ENCODE measurements at places on chromosomes 12 and 14. TPM values are rescaled to one million over a fixed set of nuclear protein-coding genes. Genes with fewer than 3 reads are reported as not detected.

DNA sequence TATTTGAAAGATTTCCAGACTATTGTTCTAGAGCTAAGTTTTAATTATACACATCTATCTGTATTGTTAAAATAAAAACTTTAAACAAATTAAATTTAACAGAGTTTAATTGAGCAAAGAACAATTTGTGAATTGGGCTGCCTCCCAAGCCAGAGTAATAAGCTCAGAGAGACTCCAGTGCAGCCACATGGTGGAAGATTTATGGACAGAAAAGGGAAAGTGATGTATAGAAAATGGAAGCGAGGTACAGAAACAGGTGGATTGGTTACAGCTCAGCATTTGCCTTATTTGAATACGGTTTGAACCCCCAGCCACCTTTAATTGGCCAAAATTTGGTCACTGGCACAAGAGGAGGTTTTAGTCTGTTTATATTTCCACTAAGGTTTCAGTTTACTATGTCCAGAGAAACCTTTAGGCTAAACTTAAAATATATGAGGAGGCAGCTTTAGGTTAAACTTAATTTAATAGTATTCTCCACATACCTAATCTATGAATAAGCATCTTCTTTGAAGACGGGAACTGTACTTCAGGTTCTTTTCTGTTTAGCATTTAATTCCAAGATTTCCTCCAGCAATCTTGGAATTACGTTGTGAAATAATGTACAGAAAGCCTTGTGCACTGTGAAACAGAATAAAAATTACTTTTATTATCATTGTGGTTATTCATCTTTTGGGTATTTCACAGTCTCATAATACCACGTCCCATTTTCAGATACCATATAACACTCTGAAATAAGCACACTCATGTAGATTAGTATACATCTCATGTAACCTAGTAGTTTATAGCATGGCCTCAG lies 19.4 kb downstream of the SRGAP1 start:
- H3K27me3 ChIP-seq: no peaks in the 10 kb centered on the region
- no peaks in the 10 kb centered on the region for H3K4me1 ChIP-seq
- H3K36me3 ChIP-seq: no peaks in the 10 kb centered on the region
- no peak for DNase-seq

DNA sequence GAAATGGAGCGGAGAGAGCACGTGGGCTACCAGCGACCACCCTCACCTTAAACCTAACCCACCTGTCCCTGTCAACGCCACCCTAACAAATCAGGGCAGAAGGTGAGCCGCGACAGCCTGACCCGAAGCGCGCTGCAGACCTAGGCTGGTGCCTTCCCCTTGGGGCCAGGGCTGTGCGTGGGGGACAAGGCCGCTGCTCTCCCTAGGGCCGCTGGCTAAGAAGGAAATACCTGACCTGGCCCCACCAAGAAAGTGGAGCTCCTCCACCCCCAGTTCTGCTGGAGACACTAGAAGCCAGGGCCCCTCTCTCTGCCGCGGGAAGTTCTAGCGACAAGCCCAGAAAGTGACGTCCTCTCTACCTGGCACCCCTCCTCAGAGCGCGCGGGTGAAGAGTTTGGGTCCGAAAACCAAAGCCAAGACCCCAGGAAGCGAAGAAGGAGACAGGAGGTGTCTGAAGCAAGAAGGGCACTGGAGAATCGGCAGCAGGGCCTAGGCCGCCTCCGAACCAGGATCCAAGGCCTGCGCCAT lies 7.5 kb downstream of the SIX1 start:
- peak; percentile 31 for DNase-seq
- H3K27me3 ChIP-seq: peaks cover 100% of the 10 kb centered on the region
- no peaks in the 10 kb centered on the region for H3K36me3 ChIP-seq
- H3K27ac ChIP-seq: no peak overlapping the region

DNA sequence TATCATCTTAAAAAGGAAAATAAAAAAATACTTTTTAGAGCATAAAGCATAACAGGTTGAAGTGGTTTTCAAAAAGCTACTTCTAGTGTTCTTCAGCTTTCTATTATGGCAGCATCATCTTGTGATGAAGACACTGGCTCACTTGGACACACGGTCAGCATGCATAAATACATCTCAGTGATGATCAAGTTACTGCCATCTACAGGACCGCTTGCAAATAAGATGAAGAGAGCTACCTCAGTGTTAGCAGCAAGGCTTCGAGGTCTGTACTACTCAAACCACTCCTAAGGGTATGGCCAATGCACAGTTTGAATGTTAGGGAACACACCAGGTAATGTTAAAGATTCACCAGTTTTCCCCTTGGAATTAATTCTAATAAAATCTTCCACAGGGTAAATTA lies 58.8 kb downstream of the GALC start:
- H3K36me3 ChIP-seq: peaks cover 58% of the 10 kb centered on the region
- H3K27me3 ChIP-seq: no peaks in the 10 kb centered on the region
- no peak overlapping the region for H3K4me3 ChIP-seq

SERPINA1 gene
- 1,514 TPM for total RNA-seq

GPR65 gene
- 3.1 TPM for total RNA-seq

SMCO3 gene
- 0.97 TPM for total RNA-seq
